Astrocyte of the spinal cord (primary cell): ENCODE measurements at places on chromosomes 11 and 22.

DNA sequence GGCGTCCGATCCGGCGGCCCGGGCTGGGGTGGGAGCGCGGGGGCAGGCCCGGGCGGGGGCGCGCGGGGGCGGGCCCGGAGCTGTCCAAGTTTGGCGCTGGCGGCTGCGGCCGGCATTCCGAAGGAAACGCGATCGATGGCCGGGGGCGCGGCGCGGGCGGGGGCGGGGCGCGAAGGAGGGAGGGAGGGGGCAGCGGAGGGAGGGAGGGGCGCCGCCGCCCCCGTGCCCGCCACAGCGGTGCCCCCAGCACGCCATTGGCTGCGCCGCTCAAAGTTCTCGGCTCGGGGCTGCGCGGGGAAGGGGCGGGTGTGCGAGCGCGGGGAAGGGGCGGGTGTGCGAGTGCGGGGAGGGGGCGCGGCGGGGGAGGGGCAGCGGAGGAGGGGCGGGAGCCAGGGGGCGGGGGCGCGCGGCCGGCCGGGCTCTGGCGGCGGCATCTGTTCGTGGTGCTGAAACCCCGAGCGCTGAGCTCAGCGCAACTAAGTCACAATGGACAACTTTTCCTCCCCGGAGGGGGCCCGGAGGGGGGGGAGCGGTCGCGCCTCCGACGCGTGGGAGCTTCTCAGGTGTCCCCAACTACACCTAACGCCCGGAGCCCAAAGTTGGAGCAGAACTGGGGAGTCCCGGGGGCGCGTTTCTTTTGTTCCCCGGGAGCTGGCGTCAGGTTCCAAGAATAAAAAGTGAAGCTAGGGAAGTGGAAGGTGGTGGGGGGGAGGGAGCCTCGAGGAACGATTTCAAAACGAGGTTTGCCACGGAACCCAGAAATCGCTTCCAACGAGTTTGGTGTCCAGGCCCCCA lies 2.2 kb downstream of the PHF21B start:
- peak; percentile 27 for DNase-seq

- DNase-seq, result no peak
These were observed 43.5 kb downstream of the DBX1 start for GRCh38 chr11:20116825-20117224.

DNA sequence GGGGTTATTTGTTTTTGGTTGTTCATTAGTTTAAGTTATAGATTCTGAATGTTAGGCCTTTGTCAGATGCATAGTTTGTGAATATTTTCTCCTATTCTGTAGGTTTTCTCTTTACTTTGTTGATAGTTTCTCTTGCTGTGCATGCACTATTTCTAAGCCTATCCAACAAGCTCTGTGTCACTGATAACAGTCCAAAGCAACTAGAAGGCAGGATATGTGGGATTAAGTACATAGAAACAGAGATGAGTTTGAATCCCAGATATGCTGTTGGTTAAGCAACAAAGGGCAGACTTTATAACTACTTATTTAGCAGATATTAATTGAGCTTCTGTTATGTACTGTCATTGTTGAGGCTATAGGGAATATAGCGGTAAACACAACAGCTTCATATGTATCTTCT lies 390.4 kb downstream of the INSC start:
- DNase-seq, result no peak

DNA sequence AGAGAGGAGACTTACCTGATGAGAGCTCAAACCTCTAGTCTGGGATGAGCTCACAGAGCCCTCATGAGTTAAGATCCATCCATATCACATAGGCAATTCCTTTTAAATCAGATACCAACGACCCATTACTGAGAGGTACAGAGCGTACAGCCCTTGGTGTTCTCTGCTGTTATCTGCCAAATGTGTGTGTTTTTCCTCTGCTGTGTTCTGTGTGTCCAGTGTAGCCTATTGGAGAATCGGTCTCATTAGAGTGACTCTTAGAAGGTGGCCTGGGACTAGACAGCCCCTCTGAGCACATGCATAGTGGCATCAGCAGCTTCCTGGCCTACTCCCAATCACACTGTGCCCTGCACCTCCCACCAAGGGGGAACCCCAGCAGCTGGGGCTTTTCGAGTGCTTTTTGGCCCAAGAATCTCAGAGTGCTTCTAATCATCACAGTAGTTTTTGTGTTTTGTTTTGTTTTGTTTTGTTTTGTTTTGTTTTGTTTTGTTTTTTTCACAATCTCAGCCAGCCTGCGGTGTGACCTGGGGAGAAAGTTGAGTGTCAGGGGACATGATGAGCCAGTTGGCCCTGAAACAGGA lies 25.4 kb downstream of the TP53AIP1 start:
- no peak for DNase-seq

GRCh38 chr11:117606211-117606610 lies 190.8 kb downstream of the DSCAML1 start:
- no peak for DNase-seq

DNA sequence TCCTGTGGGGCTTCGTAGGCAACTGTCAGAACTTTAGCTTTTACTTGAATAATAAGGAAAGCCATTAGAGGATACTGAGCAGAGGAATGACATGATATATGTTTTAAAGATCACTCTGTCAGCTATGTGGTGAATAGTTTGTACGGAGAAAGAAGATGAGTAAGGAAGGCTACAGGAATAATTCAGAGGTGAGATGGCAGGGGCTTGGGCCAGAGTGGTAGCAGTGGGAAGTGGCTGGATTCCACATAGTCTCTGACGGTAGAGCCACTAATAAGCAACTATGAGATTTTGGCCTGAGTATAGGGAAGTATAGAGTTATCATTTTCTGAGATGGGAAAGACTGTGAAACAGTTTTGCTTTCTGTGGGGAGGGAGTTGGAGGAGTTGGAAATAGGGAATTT lies 93.9 kb upstream of the MTMR2 start:
- DNase-seq, result no peak

DNA sequence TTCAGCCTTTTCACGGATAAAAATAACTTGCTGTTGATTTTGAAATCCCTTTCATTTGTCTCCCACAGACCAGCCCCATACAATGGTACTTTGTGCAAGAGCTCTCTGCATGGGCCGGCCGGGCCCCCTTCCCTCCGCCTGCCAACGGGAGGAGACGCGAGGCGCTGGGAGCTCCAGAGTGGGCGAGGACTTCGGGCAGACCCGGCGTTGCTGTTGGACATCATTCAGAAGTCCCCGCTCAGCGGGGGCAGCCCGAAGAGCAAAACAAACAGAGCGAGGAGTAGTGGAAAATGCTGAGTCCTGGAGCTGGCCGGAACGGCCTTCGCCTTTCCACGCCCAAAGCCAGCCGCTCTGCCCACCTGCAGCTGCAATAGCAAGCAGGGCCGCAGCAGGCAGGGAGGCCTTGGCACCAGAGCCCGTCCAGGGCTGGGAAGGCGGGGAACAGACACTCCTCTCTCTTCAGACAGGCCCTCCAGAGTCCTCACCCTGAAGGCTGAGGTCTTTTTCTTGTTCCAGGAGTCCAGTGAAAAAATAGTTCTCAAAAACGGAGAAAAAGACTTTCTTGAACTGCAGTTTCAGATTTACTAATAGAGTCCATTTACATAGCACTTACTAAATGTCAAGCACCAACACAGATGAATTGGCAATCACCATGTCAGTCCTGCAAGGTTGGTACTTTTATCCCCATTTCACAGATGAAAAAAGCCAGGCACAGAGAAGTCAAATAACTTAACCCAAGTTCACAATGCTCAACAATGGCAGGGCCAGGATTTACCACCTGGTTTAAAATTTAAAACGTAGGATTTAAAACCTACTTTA lies 135.5 kb downstream of the ETS1 start:
- DNase-seq, result peak; percentile 86

- no peak for DNase-seq
These were observed 91.7 kb upstream of the OR4B1 start for GRCh38 chr11:48124880-48125279.

- peak; percentile 83 for DNase-seq
These were observed 345.0 kb downstream of the TBC1D22A start for GRCh38 chr22:47107431-47107830.

DNA sequence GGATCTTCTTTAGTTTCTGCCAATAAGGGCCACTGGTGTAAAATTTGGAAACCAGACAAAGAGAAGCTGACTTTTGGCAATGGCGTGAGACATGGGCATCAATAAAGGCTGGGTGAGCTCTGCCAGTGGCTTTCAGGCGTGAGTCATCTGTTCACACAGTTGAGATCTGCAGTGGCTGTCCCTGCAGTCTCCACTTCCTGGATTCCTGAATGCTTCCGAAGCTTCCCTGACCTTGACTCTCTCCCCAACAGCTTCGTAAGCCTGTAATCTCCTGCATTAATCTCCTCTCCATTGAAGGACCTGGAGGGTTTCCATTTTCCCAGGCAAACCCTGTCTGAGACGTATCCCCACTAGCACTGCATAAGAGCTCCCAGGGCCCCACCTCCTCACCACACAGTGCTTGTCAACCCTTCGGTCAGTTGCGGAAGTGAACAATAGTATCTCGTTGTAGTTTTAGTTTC lies 574.7 kb downstream of the TBC1D22A start:
- peak; percentile 85 for DNase-seq

GRCh38 chr11:1757861-1758610 lies 5.7 kb downstream of the CTSD start:
- DNase-seq, result no peak

GRCh38 chr11:57901278-57901677 lies 122.4 kb upstream of the OR9Q1 start:
- DNase-seq, result no peak

DNA sequence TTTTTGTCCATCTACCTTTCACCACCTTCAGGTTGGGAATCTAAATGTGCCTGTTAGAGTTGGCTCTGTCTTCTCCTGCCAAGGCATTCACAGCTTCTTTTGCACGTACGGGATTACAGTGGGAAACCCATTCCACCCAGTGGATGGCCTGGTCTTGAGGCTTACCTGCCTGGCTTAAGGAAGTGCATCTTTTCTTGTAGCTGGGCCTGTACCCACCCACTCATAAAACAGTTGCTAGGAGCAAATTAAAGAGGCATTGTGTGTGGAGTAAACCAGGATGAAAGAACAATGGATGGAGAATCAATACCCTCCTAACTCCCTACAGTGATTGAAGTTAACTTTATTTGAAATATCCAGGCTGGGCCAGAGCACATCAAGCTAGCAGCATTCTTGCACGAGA lies 71.6 kb downstream of the TEAD1 start:
- no peak for DNase-seq

- no peak for DNase-seq
These were observed 7.6 kb downstream of the ZNF70 start for GRCh38 chr22:23743303-23743705.

- no peak for DNase-seq
These were observed 232.2 kb downstream of the FAM76B start for GRCh38 chr11:95557376-95557775.

DNA sequence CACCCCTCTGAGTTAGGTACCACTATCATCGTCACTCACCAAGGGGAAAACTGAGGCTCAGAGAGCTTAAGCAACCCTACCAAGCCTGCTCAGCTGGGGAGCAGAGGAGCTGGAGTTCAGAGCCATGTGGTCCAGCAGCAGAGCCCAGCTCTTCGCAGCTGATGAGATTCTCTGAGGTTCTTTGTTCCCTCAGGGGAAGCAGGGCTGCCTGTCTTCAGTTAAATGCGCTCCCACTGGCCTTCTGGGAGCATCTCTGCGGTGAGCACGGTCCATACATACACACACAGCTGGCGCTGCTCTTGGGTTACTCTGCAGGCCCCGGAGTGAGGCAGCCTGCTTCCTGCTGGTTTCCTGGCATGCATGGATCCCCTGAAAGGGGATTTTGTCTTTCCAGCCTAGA lies 5.2 kb upstream of the PTGDR2 start:
- DNase-seq, result peak; percentile 67

DNA sequence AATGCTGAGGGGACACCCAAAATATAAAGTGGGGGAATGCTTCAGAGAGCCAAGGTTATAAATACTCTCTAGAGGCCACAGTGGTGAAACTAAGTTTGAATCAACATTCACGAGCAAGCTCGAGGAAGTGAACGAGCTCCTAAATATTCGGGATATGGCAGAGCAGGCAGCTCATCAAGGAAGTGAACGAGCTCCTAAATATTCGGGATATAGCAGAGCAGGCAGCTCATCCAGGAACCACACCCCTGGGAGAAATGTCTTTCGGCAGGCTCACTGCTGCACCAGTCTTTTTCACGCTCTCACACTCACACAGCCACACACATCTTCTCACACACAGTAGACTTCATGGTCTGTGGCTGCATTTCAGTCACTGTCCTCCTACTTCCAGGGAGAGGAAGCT lies 787.5 kb downstream of the OPCML start:
- DNase-seq, result no peak

DNA sequence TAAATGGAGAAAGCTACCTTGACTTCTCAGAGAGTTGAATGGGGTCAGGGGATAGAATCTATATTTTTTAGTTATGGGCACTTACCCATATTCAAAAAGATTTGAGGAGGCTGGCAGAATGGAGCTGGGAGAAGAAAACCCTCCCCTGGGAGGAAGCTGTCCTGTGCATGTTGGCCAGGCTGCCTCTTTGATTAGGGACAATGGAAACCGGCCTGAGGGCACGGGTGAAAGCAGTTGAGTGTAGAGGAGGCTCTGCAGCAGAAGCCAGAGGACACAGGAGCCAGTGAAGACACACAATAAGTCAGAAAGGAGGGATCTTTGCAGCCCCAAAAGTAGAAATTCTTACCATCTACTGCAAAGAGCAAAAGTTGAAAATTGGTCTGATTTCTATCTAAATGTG lies 66.6 kb upstream of the B3GAT1 start:
- no peak for DNase-seq

DNA sequence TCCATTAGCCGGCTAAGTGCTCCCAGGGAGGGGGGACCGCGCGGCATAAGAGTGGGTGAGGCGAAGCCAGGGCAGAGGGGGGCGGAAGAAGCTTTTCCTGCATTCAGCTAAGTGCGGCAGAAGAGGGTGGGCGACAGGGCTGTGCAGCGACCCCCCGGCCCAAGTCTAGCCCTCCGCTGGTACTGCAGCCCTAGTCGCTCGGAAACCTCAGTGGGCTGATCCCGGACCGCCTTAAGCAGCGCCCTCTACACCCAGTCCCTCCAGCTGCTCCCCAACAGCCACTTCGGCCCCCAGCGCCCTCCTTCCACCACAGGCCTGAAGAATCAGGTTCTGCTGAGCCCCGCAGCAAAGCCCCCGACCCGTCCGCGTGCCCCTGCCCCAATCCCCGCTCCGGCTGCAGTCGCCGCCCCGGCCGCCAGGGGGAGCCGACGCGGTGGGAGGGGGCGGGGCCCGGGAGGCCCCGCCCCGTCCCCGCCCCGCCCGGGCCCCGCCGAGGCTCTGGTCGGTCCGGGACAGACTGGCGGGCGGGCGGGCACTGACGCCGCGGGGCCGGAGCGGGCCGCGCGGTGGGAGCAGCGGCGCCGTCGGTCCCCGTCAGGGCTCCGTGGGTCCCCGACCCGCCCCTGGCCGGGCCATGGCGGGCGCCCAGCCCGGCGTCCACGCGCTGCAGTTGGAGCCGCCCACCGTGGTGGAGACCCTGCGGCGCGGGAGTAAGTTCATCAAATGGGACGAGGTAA lies at the start of gene PLCB3:
TSS of gene PLCB3 (plus strand) at position 515 of the 737 bp plus-strand sequence. CDS start at position 635, 120 bp downstream.
- no peak for DNase-seq
